ENCODE measurements at places on chromosomes 13 and 19.

- no peak for DNase-seq
These were observed 23.6 kb downstream of the SOHLH2 start for GRCh38 chr13:36190771-36191170.

GRCh38 chr13:48828962-48829411, 146.7 kb upstream of the FNDC3A start:
- peak; percentile 57 for DNase-seq

- no peak for DNase-seq
These were observed 730 bp downstream of the ZNF260 start for GRCh38 chr19:36527341-36527740.

GRCh38 chr19:54817670-54818536, 1.6 kb downstream of the KIR3DL1 start:
- no peak for DNase-seq

DNA sequence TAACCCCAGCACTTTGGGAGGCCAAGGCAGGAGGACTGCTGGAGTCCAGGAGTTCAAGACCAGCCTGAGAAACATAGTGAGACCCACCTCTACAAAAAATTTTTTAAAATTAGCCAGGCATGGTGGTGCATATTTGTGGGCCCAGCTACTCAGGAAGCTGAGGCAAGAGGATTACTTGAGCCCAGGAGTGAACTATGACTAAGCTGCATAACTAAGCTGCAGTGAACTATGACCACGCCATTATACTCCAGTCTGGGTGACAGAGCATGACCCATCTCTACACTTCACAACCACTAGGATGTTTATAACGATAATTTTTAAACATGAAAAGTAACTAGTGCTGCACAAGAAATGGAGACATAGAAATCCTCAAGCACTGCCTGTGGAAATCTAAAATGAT, 352.7 kb upstream of the SGCG start:
- no peak for DNase-seq
